Lung (tissue), 17 donors: ENCODE measurements at places on chromosomes 11 and 22.

GRCh38 chr22:49084206-49084605 is 743.5 kb downstream of the BRD1 start:
- DNase-seq: no peak

DNA sequence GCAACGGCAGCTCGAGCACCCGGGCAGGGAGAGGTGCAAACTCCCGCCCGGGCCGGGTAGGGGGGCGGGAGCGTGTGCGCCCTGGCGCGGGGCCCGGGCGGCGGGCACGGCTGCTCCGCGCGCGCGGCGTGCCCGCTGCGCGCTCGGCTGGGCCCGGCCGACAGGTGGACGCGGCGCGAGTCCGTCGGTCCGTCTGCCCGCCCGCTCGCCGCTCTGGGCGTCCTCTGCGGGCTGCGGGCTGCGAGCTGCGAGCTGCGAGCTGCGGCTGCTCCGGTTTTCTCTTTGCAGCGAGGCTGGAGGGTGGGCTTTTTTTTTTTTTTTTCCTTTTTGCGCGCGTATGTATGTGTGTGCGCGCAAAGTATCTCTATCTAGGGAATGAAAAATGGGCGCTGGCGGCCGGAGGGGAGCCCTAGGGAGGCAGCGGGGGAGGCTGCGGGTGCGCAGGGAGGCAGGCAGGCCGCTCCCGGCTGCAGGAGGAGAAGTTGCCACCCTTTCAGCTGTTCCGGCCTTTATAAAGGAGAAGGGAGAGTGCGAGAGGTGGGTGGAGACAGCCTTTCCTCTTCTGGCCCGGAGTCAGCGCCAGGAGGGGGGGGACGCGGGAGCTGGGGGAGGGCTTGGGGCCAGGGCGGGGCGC is at the start of gene PDGFB:
Gene PDGFB (minus strand): TSS at position 487 of the 634 bp plus-strand sequence. CDS start 1,019 bp downstream, outside the sequence.
- DNase-seq: peak; percentile 44

- DNase-seq: no peak
Measured at GRCh38 chr22:49660321-49660720, 167.4 kb downstream of the BRD1 start.

GRCh38 chr11:91187314-91187713 is 964.5 kb upstream of the CHORDC1 start:
- no peak for DNase-seq

GRCh38 chr22:39534092-39534506 is 1.6 kb upstream of the RPS19BP1 start:
- no peak for DNase-seq

- no peak for DNase-seq
Measured at GRCh38 chr22:32695451-32695891, 106.0 kb upstream of the TIMP3 start.

- DNase-seq: peak; percentile 1
Measured at GRCh38 chr22:47918276-47918921, 1155.9 kb downstream of the TBC1D22A start.

DNA sequence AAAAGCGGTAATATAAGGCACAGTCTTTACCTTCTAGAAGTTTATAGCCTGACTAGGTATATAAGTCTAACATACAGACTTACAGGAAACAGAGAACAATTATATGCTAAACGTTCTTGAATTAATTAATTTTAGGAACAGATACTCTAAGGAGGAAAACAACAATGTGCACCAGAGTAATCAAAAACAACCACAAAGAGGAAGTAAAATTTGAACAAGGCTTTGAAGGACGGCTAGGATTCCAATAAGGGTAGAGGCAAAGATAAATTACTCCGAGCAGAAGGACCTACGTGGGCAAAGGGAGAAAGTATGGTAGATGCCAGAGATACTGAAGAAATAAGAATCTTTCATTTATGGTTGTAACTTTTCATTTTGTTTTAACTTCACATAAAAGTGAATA is 54.4 kb downstream of the ENTHD1 start:
- no peak for DNase-seq

DNA sequence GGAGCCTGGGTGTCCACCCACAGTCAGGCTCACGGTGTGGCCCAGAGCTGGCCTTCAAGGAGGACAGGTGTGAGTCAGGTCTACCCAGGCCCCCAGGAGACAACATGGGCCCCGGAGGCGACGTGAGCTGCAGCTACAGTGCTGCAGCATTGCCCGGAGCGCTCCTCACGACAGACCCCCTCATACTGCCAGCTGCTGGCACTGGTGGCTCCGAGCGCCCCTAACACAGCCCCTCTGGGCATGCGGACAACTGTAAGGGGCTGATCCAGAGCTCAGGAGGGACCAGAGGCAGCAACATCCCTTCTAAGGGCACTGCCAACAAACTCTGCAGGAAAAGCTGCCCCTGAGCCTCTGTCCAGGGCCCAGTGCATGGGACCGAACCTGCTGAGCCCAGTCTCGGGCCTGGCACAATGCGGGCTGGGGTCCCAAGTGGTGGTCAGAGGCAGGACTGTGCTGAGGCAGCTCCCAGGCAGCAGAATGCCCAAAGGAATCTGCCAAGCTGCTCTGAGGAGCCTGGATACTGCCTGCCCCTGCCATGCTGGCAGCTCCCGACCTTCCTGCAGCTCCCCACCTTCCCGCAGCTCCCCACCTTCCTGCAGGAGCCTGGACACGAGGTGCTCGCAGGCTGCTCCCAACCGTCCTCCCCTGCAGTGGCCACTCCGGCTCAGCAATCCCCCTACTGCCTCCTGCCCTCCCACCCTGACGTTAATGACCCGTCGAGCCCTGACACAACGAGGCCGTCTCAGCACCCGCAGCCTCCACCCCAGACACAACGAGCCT is 15.1 kb downstream of the CHID1 start:
- no peak for DNase-seq
